GM04504 (cell line): ENCODE measurements at places on chromosomes 5 and 9.

DNA sequence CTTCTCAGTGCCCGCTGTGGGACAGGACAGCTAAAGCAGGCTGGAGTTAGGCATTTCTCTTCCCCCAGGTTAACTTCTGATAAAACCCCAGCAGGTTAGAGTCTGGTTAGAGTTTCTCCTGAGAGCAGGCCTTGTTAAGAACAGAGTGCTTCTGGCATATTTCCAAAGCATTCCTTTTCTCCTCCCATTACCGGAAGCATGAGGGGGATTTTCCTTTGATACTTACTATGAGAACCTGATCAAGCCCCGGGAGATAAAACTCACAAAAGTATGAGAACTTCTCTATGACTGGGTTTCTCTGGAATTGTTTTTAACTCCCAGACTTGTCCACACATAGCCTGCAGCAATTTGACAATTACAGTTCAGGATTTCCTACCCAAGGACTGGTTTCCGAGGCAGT lies 77.4 kb upstream of the MAST4 start:
- no peak for DNase-seq

- DNase-seq, result no peak
Measured at GRCh38 chr5:180423133-180423532, 70.0 kb upstream of the GFPT2 start.

- no peak for DNase-seq
Measured at GRCh38 chr5:62342476-62342837, 36.5 kb downstream of the KIF2A start.

DNA sequence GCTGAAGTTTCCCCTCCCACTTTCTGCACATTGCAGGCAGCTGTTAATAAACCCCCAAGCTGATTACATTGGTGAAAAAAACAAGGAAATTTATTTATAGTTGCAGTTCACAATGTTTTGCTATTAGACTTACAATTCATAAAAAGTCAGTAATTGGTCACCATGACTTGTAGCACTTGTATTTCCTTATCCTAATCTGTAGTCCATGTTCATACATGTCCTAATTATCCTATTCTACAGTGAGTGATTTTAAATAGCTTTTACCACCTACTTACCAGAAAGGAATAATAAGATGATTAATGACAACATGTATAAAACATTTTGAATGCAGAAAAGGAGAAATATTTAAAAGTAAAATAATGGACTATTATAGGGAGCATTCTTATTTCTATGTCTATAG lies 760.0 kb upstream of the RIOK2 start:
- DNase-seq, result no peak

DNA sequence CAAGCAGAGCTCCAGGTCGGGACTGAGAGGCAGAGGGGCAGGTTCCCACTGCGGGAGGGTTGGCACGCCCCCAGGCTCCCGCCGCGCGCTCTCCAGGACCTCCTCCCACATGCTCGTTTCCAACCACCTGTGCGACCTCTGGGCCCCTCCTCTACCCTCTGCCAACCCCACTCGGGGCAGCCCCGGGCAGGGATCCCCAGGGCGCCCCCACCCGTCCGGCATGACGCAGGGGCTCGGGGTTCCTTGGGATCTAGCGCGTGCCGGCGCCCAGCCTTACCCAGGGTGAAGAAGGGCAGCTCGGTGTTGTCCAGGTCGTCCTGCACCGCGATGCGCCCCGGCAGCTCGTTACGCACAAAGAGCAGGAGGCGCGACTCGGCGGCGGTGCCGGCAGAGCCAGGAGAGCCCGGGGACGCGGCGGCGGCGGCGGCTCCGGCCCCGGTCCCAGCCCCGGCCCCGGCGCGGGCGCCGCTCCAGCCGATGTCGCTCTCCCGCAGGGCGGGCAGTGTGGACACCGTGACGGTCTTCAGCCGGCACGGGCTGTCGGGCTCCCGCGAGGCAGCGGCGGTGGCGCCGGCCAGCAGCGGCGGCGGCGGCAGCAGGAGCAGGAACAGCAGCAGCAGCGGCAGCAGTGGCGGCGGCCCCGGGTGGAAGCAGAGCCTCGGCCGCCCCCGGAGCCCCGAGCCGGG lies 494 bp downstream of the ASTN2 start:
- DNase-seq, result no peak

DNA sequence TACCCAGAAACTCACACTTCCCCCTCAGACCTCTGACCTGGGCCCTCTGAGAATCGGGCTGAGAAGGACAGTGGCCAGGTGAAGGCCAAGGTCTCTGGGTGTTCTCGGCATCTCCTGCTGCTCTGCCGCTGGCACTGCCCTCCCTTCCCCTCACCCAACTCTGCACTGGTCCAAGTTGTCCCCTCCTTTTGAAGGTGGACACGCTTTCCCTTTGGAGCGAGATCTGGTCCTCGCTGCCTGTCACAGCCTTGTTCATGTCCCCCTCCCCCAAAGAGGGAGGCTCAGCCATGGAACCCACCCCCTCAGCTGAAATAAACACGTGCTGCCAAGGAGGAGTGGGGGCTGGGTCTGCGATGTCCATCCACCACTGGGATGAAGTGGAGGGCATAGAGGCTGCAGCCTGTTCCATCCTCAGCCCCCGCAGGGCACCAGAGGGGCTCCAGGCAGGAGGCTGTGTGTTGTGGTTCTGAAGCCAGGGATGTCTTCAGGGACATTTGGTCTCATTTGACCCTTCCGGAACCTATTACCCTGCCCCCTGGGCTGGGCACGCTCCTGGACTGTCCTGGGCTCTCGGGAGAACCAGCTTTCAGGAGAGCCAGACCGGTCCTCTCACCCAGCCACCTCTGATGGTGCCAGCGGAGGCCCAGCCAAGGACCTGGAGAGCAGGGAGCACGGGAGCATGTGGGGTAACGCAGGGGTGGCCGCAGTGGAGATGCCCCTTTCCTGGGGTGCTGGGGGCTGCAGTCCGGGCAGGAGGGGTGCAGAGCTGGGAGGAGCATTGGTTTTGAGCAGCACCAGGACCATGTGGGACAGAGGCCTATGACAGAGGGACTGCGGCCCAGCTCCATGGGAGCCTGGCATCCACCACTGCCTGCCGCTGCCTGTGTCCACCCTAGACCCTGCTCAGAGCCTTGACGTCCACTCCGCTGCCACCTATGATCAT lies 4.7 kb upstream of the LCN2 start:
- no peak for DNase-seq

GRCh38 chr5:82820961-82821845 lies 256.0 kb downstream of the TMEM167A start:
- no peak for DNase-seq
